Stimulated activated CD8-positive, alpha-beta memory T cell treated with anti-CD3 and anti-CD28 coated beads, Interleukin-2, amount 100 ng/mL, for 1 hour (primary cell): ENCODE measurements at places on chromosomes 4 and X.

DNA sequence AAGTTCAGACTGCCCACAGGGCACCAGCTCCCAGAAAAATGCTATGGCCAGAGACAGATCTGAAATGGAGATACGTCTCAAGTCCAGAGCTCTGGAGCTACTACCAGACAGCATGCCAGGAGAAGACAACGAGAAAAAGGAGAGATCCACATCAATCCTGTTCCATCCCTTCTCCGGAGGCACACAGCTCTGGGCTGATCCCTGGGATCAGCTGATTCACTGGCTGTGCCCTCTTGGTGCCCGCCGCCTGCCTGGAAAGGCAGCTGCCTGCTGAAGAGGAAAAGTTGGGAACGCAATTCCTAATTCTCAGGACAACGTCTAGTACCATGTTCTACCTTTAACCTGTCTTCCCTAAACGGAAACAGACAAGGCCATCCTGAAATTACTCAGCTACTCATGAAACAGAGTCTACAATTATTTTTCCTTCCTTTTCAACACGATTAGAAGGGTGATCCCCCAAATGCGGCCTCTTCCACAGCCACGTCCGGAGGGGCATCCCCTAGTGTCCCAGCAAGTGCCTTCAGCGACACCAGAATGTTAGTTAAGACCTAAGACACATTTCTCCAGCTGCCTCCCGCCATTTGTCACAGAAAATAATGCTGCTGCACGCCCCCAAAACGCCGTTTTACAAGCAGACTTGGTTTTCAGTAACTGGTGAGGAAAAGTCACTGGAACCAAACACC lies 2.4 kb downstream of the ZFYVE28 start:
- DNase-seq: no peak

GRCh38 chr4:43277003-43277402 lies 384.5 kb downstream of the GRXCR1 start:
- no peak for DNase-seq

- no peak for DNase-seq
Observed at GRCh38 chrX:68183612-68184214, 249.6 kb downstream of the OPHN1 start.

- DNase-seq: no peak
Observed at GRCh38 chr4:159382856-159383561, 280.1 kb downstream of the RAPGEF2 start.
